ENCODE measurements at places on chromosomes 2 and 18. TPM values are rescaled to one million over a fixed set of nuclear protein-coding genes. Genes with fewer than 3 reads are reported as not detected.

Gene ALPG
- total RNA-seq: 0.33 TPM

Gene CTNNA2
- total RNA-seq: 0.23 TPM

Gene NETO1
- total RNA-seq: not detected

Gene RAPH1
- 5.2 TPM for total RNA-seq

Gene DLX1
- total RNA-seq: 3.2 TPM

Gene UBE2E3
- 77.9 TPM for total RNA-seq

Gene ITGB6
- 0.58 TPM for total RNA-seq
